ENCODE measurements at places on chromosomes 3 and 15. TPM values are rescaled to one million over a fixed set of nuclear protein-coding genes. Genes with fewer than 3 reads are reported as not detected.

Gene FOXL2NB
- polyA plus RNA-seq = 0.06 TPM

Gene CLEC3B
- 43.9 TPM for polyA plus RNA-seq

Gene FGF7
- polyA plus RNA-seq = 29.5 TPM

Gene UBAP1L
- 2.3 TPM for polyA plus RNA-seq

Gene TERC
- not detected for polyA plus RNA-seq

Gene CD86
- polyA plus RNA-seq = 2.4 TPM

Gene LRTM1
- polyA plus RNA-seq = not detected

DNA sequence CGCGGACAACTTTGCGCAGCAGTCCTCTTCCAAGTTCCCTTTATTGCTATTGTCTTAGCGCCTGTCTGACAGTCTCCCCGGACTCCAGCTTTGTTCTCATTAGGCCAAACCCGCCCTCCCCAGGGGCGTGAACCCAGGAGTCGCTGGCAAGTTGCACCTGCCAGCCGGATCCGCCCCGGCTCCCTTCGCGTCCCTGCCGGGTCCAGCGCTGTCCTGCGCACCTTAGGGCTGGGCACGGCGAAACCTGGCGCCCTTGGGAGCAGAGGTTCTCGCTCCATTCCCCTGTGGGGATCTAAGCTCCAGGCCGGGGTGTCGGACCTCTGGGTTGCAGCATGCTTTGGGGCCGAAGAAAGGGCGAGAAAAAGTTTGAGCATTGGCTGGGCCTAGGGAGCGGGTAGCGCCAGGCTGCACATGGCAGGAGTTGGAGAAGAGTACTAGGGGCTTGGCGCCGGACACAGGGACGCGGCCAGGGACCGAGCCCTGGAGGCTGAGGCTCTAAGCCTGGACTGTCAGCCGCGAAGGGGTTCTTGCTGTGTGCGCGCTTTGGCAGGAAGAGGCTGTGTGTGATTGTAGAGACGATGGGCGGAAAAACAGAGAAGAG is 335.1 kb upstream of the THRB start:
- DNase-seq = no peak

DNA sequence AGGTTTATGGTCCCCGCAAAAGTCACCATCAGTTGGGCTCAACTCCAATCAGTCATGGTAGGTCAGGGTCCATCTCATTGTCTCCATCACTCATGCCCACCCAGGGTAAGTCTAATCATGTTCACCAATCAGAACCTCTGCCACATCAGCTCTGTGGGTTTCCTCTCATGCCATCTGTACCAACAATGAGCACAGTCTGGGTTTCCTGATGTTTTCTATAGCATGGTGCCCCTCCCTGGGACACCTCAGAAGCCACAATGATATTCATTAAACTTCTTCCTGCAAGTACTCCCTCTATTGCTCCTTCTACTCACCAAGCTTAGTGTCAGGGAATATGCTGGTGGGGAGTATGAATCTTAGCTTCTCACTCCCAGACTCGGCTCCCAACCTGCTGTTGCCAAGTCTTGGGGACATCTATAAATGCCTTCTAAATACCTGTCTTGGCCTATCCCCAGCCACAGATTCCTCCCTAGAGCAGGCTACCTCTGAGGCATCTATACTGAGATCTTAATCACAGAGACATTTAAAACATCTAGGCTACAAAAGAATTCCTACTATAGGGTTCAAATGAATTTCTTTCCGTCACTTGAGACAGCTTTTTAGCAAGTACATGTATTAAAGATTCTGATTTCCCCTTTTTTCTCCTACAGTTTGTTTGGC is 5.0 kb upstream of the CCR2 start:
- DNase-seq = no peak

DNA sequence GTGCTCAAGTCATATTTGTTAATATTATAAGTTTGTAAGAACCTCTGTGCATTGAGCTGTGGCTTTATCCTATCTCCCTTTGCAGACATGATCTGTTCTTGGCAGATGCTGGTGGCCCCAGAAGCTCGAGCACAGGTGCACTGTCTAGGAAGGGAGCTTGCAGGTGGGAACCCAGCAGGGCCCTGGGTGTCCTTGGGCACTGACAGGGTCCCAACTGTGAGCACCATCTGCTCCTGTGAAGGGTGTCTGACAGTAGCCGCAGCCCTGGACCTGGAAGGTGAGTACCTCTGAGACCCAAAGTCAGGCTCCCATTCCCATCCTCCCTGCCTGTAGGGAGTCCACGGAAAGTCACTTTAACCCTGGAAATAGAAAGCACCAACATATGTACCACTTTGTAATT is 2.4 kb upstream of the REC114 start:
- no peak for DNase-seq

DNA sequence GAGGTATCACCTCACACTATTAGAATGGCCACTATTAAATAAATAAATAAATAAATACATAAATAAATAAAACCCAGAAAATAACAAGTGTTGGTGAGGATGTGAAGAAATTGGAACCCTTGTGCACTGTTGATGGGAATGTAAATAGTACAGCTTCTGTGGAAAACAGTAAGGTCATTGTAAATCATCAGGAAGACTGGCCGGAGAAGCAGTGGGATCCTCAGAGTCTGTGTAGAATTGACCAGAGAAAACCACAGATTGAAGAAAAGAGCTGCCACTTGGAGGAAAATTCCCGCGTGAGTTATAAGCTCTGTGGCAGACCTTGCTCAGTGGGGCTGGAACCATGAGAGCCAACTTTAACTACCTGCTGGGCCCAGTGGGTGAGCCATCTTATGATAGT is 92.0 kb downstream of the RAD18 start:
- DNase-seq = no peak

- DNase-seq = no peak
Observed at GRCh38 chr3:169280010-169280585, 383.4 kb downstream of the MECOM start.

DNA sequence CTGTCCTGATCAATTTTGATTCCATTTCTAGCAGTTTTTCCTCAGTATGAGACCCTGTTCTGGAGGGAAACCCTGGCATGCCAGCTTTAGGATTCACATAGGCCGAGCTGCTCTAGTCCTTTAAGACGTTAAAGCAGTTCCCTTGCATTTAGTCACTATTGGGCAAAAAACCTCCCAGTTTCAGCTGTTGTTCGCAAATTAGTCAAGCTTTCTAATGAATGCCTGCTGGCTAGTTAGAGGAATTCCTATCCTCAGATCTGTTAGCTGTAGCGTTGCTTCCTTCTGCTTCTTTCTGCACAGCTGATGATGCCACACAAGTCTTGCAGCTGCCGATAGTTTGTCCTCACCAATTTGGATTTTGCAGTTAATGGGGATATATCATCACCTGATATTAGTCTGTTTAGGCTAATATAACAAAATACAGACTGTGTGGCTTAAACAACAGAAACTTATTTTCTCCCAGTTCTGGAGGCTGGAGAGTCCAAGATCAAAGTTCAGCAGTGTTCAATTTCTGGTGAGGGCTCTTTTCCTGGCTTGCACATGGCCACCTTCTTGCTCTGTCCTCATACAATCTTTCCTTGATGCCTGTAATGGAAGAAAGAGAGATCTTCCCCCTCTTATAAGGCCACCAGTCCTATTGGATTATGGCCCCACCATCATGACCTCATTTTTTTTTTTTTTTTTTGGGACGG is 7.5 kb upstream of the UBL7 start:
- DNase-seq = no peak

DNA sequence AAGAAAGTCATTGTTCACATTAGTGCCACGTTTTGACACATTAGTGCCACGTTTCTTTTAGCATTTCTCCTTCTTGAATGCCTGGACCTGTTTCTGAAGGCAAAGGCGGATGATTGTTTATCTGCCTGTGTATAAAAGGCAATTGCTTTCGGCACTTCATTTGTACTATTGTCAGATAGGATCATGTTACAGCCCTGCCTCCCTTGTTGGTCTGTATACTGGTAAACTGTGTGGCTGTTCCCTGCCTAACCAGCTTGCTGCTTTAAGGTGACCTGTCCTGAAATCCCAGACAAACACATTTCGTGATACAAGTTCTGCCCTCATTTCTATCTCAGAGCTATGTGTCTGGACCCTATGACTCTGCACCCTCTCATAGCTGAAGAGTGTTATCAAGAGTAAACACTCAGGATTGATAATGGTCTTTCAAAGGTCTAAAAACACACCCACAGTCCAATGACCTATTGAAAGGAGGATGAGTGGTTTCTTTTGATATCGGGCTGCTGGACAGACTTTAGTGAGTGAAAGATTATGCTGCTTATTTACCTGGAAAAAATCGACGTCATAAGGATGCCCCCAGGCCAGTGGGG is 276.3 kb upstream of the MCTP2 start:
- no peak for DNase-seq

GRCh38 chr3:45929042-45929679 is 14.1 kb upstream of the CXCR6 start:
- no peak for DNase-seq

DNA sequence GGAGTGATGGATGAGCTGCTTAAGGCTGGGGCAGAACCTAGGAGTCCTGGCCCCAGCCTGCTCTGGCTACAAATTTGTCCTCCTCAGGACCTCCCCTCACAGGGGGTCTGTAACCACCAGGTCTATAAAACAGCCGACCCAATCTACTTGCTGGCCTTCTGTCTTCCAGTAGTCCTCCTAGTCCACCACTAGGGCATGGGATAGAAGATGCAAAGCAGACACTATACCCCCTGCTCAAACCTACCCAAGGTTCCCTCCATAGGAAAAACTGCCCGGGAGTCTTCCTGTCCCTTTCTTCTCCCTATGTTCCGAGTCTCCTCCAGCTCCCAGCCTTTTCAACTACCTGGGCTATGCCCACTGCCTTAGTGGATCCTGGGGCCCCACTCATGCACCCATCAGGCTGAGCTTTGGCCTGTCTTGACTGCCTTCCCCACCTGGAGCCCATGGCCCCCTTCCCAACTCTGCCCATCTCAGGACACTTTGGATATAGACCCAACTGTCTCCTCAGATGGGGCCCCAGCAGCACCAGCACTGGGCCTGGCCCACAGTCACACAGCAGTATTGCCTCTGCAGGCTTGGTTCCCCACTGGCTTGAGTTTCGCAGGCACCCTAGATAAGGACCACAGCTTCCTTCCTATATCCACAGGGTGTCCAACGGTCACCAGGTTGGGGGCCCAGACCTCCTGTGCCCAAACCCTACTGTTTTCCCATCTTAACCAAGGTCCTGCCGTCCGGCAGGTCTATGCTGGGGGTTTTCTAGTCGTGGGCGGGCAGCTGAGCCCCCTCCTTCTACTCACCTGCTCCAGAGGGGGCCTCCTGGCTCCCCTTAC is 1.1 kb downstream of the HYAL3 start:
- no peak for DNase-seq

DNA sequence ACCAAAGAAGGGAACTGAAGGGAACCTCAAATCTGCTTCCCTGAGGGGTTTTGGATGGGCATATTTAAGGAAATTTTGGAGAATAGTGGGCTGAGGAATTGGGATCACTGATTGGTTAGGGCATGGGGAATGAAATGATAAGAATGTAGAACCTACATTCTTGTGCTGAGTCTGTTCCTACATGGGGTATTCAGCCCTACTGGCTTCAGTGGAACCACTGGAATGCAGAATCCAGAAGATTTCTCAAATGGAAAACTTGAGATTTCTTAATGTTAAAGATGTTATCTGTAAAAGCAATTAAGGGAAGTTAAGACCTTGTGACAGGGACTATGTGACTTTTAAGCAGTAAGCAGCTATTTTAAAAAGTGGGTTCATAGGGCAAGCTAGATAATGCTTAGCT is 1062.4 kb downstream of the AGBL1 start:
- no peak for DNase-seq

- no peak for DNase-seq
Observed at GRCh38 chr15:88393719-88394519, 73.3 kb downstream of the MRPL46 start.

GRCh38 chr15:31269816-31270575 is 56.6 kb upstream of the KLF13 start:
- no peak for DNase-seq

DNA sequence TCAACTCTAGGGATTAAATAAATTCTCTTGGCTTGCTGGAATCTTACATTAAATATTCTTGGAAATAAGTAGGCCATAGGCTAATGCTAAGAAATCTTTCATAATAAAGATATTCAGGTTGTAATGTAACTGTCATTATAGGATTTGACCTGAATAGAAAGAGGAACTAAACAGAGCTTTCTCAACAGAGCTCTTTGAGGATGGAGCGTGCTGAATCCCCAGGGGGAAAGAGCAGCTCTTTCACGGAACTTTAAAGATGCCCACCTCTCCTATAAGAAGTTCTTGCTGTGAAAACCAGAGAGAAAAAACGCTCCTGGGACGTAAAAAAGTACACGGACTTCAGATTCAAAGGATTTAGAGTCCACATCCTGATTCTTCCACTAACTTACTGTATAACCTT is 77.9 kb downstream of the NTRK3 start:
- DNase-seq = no peak

- DNase-seq = no peak
Observed at GRCh38 chr3:42829083-42829627, 19.9 kb downstream of the ACKR2 start.

GRCh38 chr15:59436774-59437141 is 1.2 kb upstream of the FAM81A start:
- no peak for DNase-seq

GRCh38 chr3:183178833-183179549 is 16.5 kb upstream of the LAMP3 start:
- no peak for DNase-seq

- no peak for DNase-seq
Observed at GRCh38 chr3:170766823-170767575, 103.0 kb downstream of the RPL22L1 start.

DNA sequence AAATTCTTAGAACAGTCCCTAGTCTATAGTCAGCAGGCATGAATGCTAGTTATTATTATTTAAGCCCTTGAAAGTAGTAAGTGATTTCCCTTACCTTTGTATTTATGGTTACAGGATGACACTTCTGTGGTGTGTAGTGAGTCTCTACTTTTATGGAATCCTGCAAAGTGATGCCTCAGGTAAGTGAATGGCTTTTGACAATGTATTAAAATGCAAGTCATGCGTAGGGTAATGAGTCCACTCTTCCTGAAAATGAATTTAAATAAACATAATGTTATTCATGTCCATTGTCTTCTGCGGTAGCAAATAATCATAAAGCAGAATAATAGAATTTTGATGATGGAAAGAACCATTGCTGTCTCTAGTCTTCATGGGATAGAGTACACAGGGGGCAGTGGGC is 50.3 kb downstream of the IL1RAP start:
- no peak for DNase-seq

DNA sequence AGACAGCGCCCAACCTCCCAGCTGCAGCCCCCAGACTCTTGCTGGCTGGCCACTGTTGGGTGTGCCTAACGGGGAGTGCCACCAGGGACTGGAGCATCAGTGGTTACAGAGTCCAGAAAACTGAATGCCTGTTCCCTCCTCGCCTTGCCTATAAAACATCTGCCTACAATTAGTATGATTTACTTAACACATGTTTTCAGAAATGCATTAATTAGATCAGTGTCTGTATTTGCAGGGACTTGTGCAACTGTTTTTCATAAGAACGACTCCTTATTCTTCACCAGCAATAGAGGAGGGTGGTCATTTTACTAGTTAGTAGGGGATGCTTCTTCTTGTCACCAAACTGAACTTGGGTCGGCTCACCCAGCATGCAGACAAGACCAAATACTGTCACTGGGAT is 248.7 kb downstream of the GABRG3 start:
- DNase-seq = no peak

DNA sequence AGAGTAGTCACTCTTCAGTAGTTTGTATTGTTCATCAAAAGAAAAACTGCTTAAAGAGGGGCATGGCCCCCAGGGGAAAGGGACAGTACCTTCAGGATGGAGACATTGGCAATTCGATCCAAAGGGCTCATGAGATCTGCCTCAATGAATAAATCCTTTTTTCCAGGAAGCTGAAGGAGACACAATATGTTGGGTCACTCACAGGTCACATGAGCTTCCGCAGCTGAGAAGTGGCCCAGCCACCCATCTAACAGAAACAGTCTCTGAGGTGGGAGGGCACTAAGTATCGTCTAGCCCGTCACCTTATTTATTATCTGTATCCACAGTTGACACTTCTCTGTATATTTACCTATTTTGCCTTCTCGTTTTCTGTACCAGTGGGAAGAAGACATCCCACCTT is 4.7 kb downstream of the VPS33B start:
- no peak for DNase-seq
